ENCODE measurements at places on chromosomes 3 and 15.

- DNase-seq, result no peak
Observed at GRCh38 chr3:150589759-150590158, 13.4 kb upstream of the SELENOT start.

DNA sequence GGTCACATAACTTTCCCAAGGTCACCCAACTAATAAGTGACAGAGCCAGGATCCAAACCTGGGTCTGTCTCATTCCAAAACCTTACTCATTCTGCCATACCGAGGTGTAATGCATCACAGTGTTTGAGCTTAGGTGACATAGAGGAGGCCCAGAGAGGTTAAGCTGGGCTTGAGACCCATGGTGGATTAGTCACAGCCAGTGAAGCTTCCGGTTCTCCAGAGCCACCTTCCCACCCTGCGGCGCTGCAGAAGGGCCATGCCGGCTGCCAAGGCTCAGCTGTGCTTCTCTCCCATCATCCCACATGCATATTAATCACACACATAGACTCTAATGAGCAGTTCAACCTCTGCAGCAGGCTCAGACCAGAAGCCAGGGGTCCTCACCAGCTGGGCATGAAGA lies 42.2 kb downstream of the SPSB4 start:
- DNase-seq, result no peak

- DNase-seq, result no peak
Observed at GRCh38 chr3:12972043-12972442, 101.2 kb downstream of the IQSEC1 start.

GRCh38 chr3:4741404-4742307 lies 237.6 kb upstream of the BHLHE40 start:
- DNase-seq, result no peak

- DNase-seq, result no peak
Observed at GRCh38 chr15:90875549-90875981, 7.2 kb downstream of the FURIN start.

GRCh38 chr3:72273615-72274014 lies 488.7 kb upstream of the PROK2 start:
- DNase-seq, result no peak

DNA sequence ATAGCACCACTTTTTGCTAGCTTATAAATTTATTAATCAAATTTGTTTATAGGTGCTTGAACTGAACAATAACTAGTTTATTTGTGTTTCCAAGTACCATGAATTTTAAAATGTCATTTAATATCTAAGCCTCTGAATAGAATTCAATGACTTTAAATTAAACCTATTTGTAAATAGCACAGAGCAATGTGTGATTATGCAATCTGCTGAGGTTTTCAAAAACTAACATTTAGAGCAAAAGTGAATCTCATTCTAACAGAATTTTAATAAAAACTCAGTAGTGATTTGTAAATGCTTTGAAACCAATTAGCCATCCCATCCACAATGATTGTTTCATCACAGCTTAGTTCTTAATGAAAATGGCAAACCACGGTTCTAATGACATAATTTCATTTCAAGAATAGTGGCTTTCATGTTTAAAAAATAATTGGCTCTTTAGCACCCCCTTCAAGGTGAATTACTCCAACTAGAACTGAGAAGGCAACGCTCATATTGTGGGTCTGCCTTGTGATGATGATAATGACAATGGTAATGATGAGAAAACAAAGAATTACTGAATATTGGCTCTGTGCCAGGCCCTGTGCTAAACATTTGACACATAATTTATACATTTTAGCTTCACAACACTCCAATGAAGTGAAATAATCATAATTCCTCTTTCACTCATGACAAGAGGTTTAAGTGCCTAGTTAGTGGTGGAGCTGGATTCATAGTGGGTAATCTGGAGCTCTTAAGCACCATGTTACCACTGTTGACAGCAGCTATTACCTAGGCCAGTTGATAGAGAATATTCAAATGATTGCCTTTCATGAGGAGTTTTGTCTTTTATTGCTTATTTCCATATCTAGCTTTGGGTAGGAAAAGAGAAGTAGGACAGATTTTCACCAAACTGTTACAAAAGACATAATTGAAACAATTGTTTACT lies 145.7 kb downstream of the RBMS3 start:
- no peak for DNase-seq

DNA sequence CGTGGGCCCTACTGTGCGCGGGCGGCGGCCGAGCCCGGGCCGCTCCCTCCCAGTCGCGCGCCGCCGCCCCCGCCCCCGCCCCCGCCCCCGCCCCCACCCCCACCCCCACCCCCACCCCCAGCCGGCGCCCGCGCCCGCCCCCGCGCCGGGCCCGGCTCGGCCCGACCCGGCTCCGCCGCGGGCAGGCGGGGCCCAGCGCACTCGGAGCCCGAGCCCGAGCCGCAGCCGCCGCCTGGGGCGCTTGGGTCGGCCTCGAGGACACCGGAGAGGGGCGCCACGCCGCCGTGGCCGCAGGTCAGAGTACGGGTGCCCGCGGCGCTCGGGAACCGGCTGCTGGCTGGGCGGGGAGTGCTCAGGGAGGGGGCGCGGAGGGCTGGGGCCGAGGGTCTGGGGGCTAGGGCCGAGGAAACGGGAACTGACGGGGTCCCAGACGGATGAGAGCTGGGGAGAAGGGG lies 1.1 kb upstream of the PPARG start:
- no peak for DNase-seq

DNA sequence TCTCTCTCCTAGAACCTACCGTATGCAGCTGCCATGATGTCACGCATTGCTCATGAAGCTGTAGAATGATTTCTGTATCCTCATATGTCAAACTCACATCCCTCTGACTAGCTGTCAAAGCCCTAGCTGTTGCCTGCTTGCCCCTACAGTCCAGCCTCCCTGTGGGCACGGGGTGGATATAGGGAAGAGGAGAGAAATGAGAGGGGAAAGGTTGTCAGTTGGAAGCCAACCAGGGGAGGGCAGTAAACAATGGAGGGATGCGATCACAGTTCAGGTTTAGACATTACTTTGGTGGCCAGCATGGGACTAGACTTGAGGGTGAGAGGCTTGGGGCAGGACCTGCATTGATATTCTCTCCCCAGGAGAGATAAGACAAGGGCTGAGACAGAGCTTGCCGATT lies 1.7 kb upstream of the HDGFL3 start:
- DNase-seq, result no peak

DNA sequence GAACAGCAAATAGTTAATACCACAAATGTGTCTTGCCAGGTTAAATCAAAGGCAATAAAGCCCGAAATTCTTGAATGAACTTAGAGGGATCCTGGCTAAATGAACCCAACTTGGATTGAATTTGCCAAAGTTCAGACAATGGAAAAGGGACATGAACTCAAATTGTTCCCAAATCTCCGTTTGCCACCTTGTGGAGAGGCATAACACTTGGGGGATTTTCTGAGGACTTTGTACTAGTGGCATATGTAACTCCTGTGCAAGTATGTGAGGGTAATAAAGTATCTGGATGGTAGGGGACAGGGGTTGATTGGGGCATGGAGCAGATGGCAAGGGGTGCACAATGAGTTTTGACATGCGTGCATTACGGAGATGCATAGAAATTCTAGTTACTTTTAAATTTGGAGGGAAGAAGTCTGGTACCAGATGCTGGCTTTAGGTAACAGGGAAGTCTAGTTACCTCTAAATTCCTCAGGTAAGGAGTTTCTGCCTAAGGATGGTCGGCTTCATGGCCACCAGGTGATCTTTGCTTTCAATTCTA lies 1.2 kb upstream of the TCAIM start:
- no peak for DNase-seq

DNA sequence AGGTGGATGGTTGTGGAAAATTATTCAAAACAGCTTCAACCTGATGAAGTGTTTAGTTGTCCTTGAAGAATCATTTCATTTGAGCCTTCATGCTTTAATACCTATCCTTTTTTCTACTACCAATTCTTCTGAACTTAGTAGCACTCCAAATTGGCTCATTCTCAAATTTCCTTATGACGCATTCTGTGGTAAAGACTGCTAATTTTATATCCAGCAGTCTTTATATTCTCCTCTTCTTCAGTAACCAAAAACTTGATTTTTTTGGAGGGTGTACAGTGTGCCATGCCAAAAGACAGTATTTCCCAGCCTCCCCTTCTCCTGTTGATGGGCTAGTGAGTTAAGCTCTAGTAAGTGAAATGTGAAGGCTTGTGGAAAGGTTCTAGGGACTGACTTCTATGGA lies 25.2 kb downstream of the CGNL1 start:
- no peak for DNase-seq

- DNase-seq, result no peak
Observed at GRCh38 chr3:71859123-71859519, 74.2 kb upstream of the PROK2 start.

DNA sequence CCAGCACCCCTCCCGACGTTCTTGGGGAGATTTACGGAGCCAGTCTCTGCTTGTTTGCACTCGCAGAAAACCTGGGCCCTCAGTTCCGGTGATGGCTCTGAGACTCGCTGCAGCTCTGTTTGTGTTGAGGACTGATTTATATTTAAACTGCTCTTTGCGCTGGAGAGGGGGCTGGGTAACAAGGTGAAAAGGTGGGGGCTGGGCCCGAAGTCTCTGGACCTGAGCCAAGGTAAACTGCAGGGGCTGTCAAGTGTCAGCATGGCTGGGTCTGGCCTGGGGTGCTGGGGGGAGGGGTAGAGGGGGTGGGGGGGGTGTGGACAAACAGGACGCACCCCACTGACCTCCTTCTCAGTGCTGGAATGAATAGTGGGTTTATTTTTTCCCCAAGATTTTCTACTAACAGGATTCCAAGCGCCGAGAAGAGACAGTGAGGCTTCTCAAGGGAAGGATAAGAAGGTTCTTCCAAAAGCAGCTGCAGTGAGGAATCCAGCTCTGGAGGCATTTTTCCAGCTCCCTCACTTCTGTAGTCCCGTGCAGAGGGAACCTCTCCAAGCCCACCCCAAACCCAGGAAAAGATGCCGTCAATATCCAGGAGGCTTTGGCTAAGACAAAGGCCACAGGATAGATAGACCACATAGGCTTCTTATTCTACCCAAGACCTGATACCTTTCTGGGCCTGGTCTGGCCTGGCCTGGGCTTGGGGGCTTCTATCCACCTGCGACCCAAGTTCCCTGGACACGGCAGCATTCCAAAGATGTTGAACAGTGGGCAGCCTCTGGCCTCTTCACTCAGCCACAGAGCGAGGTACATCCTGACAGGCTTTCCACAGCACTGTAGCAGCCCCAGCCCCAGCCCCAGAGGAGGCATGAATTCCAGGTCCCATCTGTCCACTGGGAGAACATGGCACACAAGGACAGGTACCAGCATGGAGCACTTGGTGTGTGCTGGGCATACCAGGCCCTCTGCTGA lies 938 bp upstream of the SLCO2A1 start:
- DNase-seq, result no peak

- no peak for DNase-seq
Observed at GRCh38 chr3:58514405-58514804, 22.5 kb downstream of the KCTD6 start.

DNA sequence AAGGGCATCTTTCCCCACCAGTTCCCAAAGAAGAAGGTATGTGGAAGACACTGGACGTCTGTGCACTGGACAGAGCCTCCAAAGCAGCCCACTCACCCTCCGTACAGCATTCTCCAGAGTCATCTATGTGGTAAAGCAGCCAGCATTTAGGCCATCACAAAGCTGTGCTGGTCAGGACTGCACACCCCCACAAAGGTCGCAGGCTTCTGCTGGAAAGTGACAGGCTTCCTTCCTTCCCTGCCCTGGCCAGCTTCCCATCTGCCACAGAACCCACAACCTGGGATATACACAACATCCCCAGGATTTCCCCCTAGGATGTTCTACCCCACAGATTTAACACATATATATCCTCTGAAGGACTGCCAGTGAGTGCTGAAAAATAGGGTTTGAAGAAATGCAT lies 64.6 kb upstream of the GALNT15 start:
- no peak for DNase-seq

GRCh38 chr3:119191800-119192199 lies 18.4 kb downstream of the UPK1B start:
- DNase-seq, result no peak

- DNase-seq, result no peak
Observed at GRCh38 chr15:79192462-79193036, 90.0 kb upstream of the ANKRD34C start.

- DNase-seq, result no peak
Observed at GRCh38 chr15:36428102-36428845, 151.2 kb upstream of the CDIN1 start.

DNA sequence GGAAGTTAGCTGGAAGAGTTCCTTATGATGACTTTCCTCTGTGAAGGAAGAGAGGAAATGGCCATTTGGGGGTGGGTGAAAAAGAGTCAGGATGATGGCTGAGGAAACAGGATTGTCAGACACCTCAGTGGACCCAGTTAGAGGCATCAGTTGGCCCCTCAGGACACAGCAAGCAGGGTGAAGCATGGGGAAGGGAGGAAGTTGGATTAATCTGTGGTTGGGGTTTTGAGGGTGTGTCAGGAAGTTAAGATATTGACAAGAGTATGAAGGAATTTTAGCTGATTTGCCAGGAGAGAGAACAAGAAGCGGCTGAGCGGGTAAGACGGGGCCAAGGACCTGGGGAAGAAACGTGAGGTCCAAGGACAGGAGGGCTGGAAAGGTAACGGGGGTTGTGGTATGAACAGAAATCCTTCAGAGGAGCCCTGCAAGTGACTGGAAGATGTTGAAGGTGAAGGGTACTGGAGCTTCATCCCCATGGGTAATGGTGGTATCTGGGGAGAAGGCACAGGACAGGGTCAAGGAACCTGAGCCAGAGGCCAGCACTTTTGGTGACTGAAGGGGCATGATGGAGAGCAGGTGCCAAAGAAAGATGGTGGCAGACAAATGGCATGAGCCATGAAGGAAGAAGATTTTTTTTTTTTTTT lies 2.7 kb downstream of the UQCC5 start:
- no peak for DNase-seq

- no peak for DNase-seq
Observed at GRCh38 chr15:31343831-31344230, 17.2 kb downstream of the KLF13 start.

GRCh38 chr3:68256635-68257223 lies 602.3 kb upstream of the SUCLG2 start:
- no peak for DNase-seq

GRCh38 chr3:178508443-178508825 lies 27.8 kb upstream of the KCNMB2 start:
- DNase-seq, result no peak

DNA sequence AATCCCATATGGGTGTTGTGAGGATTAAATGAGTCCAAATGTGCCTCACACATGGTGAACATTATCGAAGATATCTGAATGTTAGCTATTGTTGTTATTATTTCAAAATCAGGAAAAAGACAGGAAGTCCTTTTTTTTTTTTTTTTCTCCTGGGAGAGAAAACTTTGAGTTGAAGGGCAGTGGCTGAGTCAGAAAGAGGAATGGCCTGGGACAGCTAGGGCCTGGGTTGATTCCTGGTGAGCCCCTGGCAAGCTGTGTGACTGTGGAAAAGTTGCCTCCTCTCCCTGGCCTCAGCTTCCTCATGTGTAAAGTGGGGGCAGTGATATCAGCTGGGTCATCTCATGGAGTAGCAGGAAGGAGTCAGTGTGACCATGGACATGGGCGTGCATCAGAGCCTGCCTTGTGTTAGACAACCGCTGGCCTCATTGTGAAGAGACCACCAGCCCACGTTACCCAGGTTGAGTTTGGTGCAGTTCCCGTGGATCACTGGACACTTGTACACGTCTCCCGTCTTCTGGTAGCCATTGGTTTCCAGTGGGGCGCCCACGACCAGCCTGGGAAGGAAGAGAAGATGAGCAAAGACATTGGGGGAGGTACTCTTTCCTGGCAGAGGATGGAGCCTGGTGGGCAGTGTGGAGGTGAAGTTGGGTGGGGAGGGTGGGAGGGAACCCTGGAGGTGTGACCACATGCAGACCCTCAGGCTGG lies 63.1 kb downstream of the ITGA11 start:
- no peak for DNase-seq

- no peak for DNase-seq
Observed at GRCh38 chr3:126580746-126581145, 22.0 kb upstream of the C3orf22 start.

GRCh38 chr15:65942436-65942835 lies 73.1 kb downstream of the RAB11A start:
- no peak for DNase-seq
